ENCODE measurements at places on chromosomes 2 and 18.

DNA sequence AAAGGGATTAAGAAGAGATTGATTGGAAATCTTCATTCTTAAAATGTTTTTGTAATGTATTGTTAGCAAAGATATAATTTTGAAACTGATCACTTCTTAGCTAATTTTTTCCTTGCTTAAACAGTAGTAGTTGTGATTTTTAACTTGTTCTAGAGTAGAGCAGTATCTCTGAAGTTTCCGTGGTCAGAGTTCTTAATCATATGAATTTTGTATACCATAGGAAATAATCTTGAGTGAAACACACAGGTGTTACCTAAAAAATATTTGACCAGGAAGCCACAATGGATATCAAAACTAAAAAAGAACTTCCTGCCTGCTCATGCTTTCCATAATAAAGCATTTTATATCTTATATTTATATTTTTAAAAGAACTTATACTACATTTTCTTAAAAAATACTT is 907.1 kb downstream of the ERBB4 start:
- DNase-seq, result no peak

- peak; percentile 55 for DNase-seq
These were observed 1.2 kb downstream of the TGOLN2 start for GRCh38 chr2:85326406-85327159.

DNA sequence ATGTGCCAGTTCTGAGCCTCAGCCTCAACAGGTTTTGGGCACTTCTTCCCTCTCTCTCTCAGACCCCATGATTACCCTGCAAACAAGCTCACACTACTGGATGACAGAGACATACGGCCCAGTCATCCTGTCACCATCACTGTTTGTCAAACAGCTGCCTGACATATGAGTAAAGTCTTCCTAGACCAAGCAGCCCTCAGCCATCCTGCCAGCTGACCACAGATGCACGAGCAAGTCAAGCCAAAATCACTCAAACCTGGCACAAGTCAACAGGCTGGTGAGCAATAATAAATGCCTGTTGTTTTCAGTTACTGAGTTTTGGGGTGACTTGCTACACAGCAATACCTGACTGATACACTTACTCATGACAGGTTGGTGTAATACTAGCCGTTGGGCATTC is 75.5 kb upstream of the KLF7 start:
- no peak for DNase-seq

DNA sequence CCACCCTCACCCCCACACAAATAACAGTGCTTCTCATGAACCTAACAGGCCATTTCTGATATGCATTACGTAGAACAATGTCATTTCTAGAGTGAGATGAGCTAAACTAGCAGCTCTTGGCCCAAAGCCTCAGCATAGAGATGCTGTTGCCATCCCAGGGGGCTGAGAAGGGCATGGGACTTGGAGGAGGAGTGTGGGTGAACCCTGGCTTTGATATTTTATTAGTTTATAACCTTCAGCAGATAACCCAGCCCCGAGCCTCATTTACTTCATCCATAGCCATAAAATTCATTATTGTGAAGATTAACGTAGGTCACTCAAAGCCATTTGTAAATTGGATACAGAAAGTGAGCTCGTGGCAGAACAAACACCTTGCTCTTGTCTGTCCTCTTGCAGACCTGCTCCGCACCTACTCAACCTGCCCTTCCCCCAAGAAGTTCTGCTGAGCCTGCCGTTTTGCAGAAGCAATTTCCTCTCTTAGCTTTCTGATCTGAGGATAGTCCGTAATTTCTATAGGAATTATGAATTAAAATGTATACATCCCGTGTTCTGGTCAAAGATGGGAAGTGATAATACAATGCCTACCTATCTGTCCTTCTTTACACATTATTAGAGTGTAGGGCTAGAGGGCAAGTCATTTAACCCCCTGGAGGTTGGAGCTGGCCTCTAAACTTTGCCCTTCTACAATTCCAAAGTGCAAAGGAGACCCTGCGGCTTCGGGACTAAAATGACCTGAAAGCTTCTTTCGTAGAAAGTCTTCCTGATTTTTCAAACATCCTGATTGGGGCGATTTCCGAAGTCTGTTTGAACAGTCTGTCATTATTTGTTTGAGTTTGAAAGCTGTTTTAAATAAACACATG is 187.4 kb downstream of the BCL2 start:
- DNase-seq, result peak; percentile 42

DNA sequence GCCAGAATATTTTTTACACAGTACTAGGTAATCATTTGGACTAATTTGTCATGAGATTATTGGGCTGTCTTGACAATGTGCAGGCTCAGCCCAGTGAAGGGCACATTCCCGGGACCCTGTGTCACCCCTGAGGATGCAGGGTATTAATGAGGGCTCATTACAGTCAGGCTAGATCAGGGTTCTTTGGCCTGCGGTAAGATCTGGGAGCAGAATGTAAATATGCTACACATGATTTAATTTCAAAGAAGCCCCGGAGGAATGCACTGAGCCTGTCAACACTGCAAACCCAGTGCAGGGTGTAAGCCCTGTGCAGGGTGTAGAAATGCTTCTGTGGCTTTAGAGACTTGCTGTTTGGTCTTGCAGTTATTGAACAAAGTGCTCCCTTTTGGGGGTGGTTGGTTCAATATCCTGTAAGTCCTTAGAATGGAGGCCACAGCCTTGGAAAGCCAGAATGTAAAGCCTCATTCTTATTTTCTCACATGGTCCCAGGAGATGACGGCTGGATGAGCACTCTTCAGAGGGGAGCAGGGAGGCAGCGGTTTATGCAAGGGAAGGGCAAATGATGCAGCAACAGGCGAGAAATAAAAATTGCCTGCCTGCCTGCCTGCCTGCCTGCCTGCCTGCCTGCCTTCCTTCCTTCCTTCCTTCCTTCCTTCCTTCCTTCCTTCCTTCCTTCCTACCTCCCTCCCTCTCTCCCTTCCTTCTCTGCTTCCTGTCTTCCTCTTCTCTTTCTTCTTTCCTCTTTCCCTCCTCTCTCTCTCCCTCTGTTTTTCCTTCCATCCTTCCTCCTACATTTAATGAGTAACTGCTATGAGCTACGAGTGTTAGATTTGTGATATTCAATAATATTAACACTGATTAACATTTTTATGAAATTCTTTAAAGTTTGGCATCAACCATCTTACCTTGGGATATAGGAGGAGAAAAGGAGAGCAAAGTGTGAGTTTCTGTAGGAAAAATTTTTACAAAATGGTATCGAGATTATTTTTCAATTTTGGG is 148.8 kb downstream of the VAPA start:
- DNase-seq, result no peak

All from CD4-positive, alpha-beta T cell treated with Interleukin-6 for 4 hours (primary cell).